NCI-H146 (cell line): ENCODE measurements at places on chromosomes 16 and 17.

DNA sequence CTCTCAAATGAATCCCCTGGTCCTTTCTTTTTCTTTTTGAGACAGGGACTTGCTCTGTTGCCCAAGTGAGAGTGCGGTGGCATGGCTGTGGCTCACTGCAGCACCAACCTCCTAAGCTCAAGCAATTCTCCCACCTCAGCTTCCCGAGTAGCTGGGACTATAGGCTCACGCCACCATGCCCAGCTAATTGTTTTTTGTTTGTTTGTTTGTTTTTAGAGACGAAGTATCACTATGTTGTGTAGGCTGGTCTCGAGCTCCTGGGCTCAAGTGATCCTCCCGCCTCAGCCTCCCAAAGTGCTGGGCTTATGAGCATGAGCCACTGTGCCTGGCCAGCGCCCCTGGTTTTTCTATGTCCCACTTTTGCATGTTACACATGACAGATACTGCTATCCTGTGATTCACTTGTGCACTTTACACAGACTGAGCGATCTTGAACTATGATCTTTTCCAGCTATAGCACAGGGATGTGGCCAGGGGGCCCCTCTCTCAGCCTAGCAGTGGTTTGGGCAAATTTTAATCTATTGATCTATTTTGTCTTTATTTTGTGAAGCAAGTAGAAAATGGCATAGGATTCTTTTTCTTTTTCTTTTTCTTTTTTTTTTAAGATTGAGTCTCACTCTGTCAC lies 31.3 kb upstream of the MLKL start:
- DNase-seq = no peak

DNA sequence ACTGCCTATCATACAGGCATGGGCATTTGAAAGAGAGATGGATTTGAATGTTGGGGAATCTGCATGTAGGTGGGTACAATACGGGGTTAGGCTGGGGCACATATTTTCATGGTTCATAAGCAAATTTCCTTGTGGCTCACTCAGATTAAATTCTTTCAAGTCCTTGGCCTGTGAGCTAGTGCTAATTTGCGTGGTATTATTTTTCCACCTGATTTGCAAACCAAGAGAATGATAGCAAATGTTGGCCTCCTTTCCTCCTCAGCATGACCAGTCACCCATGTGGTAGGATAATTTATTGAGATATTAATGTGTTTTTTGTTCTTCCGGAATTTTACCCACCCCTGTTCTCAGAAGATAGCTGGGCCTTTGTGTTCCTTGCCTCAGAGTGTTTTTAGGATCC lies 22.9 kb downstream of the FAM20A start:
- DNase-seq = no peak

- DNase-seq = no peak
Observed at GRCh38 chr16:68991075-68991474, 114.4 kb upstream of the HAS3 start.

- DNase-seq = peak; percentile 33
Observed at GRCh38 chr16:75495076-75495674, at the start of gene CHST6. Gene CHST6 (minus strand): TSS chr16:75495441. CDS start chr16:75479828, 15,613 bp downstream.

DNA sequence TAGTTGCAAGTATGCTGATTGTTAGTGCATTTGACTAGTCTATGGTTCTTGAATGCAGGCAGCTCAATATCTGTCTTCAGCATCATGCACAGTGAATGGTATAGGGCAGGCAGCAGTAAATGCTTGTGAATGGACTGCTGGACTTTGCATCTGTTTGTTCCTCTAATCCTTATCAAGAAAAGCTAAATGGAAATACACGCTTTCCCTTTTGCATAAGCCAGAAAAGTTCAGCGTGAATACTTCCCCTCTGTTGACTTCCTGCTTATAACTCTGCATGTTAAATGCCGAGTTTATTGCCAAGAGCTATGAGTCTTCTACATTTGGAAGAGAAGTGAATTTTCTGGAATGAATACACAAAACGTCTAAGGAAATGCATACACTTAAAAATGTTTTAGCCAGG lies 127.9 kb upstream of the CPHXL start:
- DNase-seq = no peak

- no peak for DNase-seq
Observed at GRCh38 chr16:86848821-86849220, 270.5 kb downstream of the FOXL1 start.

DNA sequence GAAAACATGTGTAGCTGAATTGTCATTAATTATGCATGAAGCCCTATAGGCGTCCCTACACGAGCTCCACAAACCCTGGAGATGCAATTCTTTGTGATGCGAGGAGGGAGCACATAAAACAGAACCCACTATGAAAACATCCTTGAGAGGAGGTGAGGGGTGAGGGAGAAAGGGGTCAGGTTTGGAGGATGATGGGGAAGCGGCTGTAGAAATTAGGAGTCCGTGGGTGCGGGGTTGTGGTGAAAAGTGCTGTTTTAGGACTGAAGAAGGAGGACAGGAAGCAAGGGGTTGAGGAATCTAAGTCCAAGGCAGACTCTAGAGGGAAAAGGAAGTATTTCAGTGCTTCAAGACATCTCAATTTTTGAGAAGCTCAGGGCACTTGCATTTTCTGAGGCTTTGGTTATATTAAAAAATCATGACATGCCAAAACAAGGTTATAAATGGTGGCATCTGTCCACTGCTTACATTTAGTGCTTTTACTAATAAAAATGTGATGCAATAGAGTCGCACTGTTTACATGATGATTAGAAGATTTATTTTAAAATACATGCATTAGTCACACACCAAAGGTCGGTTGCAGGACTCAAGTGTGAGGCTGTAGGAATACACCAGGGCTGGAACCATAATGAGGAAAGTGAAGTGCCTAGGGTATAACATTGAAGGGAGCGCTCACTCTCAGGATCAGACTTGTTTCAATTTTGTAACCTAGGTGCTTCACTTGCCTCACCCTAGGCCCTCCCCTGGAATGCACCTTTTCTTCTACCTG lies 379.5 kb downstream of the HS3ST4 start:
- no peak for DNase-seq

GRCh38 chr16:23342083-23342640 lies 40.1 kb downstream of the SCNN1B start:
- DNase-seq = no peak

GRCh38 chr17:78176548-78177025 lies 8.2 kb downstream of the SYNGR2 start:
- DNase-seq = peak; percentile 15

DNA sequence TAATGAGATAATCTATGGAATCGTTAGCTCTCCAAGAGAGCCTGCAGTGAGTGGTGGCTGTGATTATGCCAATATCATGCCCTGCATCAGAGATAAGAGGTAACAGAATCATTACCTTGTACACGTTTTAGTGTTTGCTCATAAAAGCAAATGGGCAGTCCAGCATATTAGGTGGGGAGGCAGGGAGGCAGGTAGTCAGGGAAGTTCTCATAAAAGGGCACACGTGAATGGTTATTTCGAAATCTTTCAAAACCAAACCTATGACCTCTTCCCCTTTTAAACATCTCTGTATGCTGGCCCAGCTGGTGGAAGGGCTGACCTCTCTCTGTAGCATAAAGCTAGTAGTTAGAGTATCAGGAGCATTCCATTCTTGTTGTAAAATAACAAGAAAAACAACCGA lies 51.7 kb downstream of the VAT1L start:
- no peak for DNase-seq

GRCh38 chr17:44859701-44860100 lies 12.0 kb downstream of the HIGD1B start:
- no peak for DNase-seq

- peak; percentile 23 for DNase-seq
Observed at GRCh38 chr17:27760069-27760885, 40.1 kb downstream of the NOS2 start.
